ENCODE measurements at places on chromosomes 6 and 20.

DNA sequence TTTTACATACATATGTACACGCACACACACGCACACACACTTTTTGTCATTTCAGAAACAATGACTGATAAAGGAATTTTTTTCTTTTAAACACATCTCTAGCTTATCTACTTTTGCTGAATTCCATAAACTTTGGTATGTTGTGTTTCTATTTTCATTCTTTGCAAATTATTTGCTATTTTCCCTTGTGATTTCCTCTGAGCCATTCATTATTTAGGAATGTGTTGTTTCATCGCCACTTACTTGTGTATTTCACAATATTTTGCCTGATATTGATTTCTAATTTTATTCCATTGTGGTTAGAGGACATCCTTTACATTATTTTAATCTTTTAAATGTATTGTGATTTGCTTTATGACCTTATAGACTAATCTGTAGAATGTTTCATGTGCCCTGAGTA, 23.6 kb upstream of the OR2J2 start:
- DNase-seq, result no peak

GRCh38 chr6:135002229-135002844, 52.3 kb downstream of the HBS1L start:
- no peak for DNase-seq

DNA sequence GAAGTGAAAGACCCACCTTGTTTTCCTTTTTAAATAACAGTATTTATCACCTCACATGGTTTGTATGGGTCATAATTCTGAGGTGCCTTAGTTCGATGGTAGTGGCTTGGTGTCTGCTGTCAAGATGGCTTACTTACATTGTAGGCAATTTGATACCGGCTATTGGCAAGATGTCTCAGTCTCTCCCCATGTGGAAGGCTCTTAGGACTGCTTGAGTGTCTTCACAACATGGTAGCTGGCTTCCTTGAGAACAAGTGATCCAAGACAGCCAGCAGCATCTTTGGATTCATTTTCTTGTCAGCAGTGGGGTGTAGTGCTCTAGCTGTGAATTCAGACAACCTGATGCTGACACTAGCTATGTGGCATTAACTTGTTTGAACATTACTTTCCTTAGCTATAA, 70.1 kb downstream of the CBFA2T2 start:
- no peak for DNase-seq

- no peak for DNase-seq
These were observed 217.3 kb downstream of the ATXN1 start for GRCh38 chr6:16544006-16544405.

GRCh38 chr20:38804682-38805501, 605 bp upstream of the PPP1R16B start:
- DNase-seq, result peak; percentile 48

GRCh38 chr6:156911581-156911980, 134.4 kb downstream of the ARID1B start:
- no peak for DNase-seq

GRCh38 chr20:41258474-41258873, 59.1 kb downstream of the ZHX3 start:
- DNase-seq, result no peak

DNA sequence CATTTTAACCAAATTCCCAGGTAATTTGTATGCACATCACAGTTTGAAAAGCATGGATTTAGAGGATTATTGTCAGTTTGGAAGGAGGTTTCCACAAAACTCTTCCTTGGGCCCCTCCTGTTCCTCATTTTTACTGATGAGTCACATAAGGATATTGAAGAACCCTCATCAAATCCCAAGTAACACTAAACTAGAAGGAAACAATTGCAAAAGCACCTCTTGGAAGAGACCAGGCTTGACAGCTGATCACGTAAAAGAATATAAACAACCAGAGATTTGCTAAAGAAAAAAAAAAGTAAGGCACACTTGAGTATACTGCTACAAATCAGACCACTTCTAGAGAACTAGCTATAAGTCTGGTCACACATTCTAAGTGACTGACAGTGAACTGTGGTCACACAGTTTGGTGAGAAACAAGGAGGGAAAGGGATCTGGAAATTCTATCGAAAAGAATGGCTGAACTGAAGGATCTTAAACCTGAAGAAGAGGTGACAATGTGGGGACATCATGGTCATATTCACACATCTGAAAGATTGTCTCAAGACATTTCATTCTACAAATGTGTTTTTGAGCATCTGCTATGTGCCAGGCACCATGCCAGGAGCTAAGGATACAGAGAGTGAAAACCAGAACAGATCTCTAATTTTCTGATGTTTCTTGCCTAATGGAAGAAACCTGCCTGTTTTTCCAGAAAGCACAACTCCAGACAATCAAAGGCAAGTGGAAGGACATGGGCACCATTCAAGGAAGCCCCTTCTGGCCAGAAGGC, 24.1 kb downstream of the ZHX3 start:
- DNase-seq, result no peak

- no peak for DNase-seq
These were observed 205.7 kb downstream of the DOK5 start for GRCh38 chr20:54680872-54681619.

DNA sequence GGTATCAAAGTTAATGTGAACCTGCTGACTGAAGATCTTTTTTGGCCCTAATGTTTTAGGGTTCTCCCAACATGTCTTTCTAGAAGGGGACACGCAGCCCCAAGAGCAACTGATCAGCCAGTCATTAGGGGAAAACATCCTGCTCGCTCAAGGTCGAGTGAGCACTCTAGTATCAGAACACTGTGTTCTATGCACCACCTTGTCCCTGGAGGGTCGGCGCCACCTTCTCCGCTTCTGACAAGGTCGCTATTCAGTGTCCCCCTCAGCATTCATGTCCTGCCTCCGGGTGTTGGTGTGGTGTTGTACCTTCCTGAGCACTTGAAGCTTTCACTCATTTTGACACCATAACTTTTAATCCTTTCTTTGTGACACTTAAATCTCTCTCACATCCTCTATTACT, 331.2 kb upstream of the KCNQ5 start:
- DNase-seq, result no peak

GRCh38 chr6:157008568-157008967, 231.4 kb downstream of the ARID1B start:
- DNase-seq, result no peak

Data from activated CD4-positive, alpha-beta T cell treated with anti-CD3 and anti-CD28 coated beads for 1 hour (primary cell).